ENCODE measurements at places on chromosomes 16 and 17.

- no peak for DNase-seq
Measured at GRCh38 chr16:50974438-50975036, 176.5 kb downstream of the SALL1 start.

GRCh38 chr16:10982465-10983150, 38.2 kb downstream of the CLEC16A start:
- no peak for DNase-seq

DNA sequence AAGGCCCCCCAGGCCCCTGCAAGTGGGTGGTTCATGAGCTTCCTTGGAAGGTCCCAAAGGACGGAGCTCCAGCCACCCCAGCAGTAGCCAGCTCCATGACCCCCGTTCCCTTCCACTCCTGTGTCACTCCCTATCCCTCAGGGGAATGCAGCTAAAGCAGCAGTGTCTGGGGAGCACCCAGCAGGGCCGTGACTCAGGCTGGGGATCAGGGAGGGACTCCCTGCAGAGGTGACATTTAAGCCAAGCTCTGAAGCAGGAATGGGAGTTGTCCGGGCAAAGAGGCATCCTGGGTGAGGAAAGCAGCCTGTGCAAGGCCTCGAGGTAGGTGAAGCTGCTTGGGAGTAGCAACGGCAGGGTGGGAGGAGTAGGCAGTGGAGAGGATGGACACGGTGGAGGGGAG, 11.1 kb upstream of the NPTX1 start:
- DNase-seq, result no peak

GRCh38 chr16:65307286-65307685, 185.4 kb upstream of the CDH11 start:
- DNase-seq, result no peak

GRCh38 chr17:55722742-55723487, at the start of gene TMEM100:
Gene TMEM100, minus strand, starts transcription at chr17:55722864. Its CDS starts 1,794 bp downstream, at chr17:55721070.
- no peak for DNase-seq

All from activated T-cell treated with anti-CD3 and anti-CD28 coated beads for 1 hour (primary cell).